ENCODE measurements at places on chromosomes 1 and 21. TPM values are rescaled to one million over a fixed set of nuclear protein-coding genes. Genes with fewer than 3 reads are reported as not detected.

GRCh38 chr21:37413553-37414291, 47.1 kb downstream of the DYRK1A start:
- no peak for DNase-seq

DNA sequence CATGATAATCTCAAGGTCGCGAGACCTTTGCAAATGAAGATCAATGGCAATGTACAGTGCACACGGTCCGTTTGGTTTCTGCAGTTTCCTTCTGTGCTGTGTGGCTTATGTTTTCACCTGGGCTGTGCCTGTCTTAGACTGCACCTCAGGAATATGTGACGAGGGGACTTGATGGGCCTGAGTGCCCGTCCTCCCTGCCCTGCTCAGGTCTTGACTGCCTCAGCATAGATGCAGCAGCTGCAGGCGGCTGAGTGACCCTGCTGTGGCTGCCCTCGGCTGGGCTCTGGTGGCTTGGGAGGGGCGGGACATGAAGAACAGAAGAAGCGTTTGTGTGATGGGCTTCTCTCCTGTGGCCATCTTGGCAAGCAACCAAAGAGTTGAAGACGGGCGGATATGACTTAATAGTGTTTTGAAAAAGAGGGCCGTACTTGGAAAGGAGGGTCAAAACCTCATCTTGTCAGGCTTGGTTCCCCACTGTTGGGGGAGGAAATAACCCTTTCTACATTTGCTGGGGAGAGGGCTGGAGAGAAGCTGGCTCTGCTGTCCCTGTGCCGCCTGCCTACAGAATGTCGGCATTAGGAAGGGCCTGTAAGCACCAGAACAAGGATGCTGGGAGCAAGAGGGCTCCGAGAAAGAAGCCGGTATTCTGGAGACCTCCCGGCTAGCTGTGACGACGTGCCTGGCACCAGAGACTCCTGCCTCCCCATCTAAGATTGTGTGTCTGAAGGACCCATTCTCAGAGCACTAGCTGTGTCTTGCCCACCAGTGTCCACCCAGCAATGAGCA, 7.1 kb downstream of the MYBPHL start:
- DNase-seq, result peak; percentile 57

GRCh38 chr21:38156200-38156599, 100.6 kb upstream of the KCNJ15 start:
- peak; percentile 9 for DNase-seq

Gene NIPAL3
- 74.2 TPM for total RNA-seq

All from fibroblast of the aortic adventitia (primary cell).